Activated CD4-positive, alpha-beta T cell treated with anti-CD3 and anti-CD28 coated beads, Interleukin-2, amount 10 ng/mL, durations not matched to agents 7 days and 5 days (primary cell): ENCODE measurements at places on chromosomes 3 and 15. TPM values are rescaled to one million over a fixed set of nuclear protein-coding genes. Genes with fewer than 3 reads are reported as not detected.
A peak's percentile ranks its signal among the peaks of the same experiment; 100 is the strongest.

DNA sequence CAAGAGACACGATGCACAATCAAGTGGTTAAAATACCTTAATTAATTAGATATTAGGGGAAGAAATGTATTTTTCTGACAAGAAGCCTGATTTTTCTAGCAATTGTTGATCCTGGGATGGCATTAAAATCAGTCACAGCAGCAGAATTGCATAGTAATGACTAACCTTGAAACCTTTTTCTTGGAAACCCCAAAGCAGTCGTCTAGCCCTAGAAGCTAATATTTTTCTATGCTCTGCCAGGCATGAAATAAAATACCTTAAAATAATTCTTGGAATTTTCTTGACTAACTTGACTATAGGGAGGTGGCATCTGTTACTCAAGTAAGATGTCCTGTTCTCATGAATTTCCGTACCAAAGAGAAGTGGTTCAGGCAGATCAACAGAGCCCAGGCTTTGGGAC, 204.1 kb downstream of the THRB start:
- no peak for DNase-seq

Gene CNTN3
- total RNA-seq, result not detected

DNA sequence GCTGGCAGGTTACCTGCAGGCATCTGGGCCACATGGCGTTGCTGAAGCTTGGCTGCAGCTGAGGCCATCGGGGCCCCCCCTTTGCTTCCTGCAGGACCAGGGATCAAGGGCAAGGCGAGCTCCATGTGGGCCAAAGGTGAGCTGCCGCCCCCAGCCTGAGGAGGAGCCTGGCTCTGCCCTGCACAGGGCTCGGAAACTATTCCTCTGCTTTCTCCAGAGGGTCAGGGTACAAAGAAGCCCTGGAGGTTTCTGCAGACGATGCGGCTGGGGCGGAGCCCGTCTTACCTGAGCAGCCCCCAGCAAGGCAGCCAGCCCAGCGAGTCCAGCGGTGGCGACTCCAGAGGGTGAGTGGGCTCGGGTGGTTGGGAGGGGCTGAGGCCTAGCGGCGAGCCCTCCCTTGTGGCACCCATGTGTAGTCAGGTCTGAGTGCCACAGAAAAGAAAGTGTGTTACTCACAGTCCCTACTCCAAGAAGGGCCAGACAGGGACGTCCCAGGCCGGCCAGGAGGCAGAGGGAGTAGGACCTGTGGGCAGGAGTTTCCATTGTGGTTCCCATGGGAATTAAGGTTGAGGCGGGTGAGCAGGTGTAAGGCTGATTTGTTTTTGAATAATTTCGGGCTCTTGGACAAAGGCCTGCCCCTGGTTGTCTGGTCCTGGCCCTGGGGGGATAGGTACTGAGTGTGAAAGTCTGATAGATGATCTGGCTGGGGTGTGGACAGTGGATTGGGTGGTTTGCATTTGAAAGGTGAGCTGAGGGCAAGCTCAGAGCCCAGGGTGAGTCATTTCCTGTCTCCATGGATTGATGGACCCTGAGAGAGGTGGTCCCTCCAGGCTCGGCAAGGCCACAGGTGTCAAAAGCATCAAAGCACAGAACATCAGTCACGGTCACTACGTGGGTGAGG, 25.4 kb downstream of the CFAP100 start:
- DNase-seq, result no peak

Gene ATP8B4
- 6.8 TPM for total RNA-seq

Gene NUSAP1
- total RNA-seq, result 310 TPM

DNA sequence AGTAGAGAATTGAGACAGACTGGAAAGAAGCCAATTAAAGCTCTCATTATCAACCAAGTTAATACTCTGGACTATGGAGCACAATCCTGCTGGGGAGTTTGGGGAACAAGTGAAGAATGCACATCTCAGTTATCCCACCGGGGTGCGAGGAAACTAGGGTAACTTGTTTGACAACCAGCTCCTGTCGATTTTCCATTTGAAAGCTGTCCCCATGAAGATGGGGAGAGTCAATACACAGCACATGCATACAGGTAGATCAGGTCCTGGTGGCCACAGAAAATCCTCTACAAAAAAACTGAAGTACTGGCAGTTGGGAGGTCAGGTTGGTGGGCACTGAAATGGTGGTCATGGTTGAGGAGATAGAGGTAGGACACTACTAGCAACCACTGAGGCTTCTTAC, 25.7 kb upstream of the GRAMD1C start:
- no peak for DNase-seq

Gene EPHB3
- 0.22 TPM for total RNA-seq

DNA sequence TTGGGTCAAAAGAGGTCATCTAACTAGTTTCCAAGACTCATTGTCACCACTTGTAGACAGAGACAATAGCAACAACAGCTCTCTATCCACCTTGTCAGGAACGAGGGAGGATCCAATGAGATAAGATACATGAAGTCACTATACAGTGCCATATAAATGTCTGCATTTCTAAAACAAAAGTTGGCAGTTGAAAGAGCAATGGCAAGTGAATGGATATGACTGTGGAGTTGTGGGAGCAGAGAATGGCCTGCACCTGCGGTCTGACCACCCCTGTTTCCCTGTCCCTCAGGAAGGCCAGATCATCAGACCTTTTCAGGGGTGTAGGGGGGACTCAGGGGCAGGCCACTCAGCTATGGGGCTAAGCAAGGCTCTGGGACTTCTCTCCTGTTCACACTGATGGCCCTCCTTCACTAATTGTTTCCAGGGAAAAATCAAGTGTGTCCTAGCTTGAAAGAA, 40.7 kb upstream of the PSMD6 start:
- no peak for DNase-seq

DNA sequence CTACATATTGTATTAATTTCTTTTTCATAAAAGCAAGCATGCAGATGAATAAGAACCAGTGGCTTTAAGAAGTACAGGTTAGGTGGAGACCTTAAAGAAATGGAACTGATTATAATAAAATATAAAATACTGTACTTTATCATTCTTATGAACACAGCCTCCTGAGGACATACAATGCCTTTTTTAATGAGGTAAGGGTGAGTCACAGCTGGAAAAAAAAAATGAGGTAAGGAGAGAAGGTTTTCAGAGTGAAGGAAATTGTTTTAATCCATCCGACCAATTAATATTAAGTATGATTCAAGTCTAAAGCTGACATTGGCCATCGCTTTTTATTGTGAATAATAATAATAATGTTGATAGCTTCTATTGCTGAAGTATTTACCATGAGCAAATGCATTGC, 170.3 kb upstream of the SOX2 start:
- no peak for DNase-seq

DNA sequence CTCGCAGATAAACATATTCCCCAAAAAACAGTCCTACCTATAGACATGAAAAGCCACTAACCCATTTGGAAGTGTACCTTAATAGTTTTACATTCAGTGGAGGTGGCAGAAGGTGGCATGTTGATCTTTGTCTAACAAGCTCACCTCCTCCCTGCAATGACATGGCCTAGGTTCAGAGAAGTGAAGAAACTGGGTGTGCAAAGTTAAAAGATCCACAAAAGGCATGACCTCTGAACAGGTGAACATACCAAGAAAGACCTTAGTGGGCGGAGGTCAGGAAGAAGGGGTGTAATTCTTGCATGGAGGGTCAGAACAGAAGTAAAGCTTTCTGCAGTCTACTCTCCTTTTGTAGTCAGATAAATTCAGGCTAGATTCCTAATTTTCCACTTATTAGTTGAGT, 822 bp downstream of the MRPL3 start:
- no peak for DNase-seq

Gene CILP
- total RNA-seq, result 0.12 TPM

Gene U2SURP
- 111 TPM for total RNA-seq

Gene POC1A
- 26.9 TPM for total RNA-seq

- DNase-seq, result no peak
Observed at GRCh38 chr3:73661265-73661664, 36.5 kb upstream of the PDZRN3 start.

Gene LRTM1
- not detected for total RNA-seq

DNA sequence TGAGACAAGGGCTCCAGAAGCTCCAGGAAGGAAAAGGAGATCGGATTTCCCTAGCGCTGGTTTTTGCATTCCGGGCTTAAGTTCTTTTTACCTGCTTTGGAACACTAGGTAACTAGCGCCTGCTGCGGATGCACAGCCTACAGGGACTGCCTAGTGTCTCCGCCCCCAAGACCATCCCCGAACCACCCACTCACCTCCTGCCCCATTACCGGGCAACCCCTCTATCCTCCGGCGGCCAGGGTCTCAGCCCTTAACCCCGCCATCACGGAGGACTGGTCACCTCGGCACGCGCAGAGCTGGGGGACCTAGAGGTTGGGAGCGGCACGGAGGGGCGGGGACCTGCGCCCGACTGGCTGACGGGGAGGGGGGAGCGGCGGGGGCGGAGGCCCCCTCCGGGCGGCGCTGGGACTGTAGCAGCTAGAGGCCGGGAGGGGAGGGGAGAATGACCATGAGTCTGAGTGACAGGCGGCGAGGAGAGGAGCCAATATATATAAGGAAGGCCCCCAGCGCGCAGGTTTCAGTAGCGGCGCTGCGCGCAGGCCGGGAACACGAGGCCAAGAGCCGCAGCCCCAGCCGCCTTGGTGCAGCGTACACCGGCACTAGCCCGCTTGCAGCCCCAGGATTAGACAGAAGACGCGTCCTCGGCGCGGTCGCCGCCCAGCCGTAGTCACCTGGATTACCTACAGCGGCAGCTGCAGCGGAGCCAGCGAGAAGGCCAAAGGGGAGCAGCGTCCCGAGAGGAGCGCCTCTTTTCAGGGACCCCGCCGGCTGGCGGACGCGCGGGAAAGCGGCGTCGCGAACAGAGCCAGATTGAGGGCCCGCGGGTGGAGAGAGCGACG, at the start of gene DLL4:
Gene DLL4, plus strand, starts transcription at position 520 of the 839 bp plus-strand sequence. CDS start 329 bp downstream, outside the sequence.
- peak; percentile 51 for DNase-seq

DNA sequence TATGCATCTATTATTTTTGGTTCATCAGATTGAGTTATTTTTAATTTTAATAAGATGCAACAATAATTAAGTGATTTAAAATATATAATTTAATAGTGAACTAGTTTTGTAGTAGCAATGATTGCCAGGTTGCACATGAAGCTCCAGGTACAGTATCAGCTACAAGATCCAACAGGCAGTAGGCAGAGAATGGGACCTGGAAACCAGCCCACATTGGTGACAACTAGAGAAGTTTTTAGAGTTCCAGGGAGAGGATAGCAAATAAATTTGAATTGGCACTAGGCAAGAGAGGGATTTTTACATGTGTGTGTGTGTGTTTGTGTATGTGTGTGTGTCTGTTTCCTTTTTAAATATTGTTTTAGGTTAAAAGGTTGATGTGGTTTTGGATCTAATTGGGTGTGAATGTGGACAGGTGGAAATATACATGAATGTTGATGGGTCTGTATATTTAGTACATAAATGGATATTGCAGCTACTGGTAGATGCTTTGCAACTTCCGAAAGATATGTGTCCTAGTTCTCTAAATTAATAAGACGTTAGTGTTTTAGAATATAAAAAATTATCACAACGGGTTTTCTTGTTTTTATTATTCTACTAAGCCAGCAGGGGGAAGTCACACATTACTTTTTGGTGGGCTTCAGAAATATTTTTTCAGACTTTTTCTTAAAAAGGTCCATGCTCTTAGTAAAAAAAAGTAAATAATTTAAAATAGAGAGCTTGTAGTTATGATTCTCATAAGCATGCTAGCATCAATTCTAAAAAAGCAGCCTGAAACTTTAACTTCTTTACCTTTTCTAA, 110.1 kb upstream of the GBE1 start:
- DNase-seq, result no peak

DNA sequence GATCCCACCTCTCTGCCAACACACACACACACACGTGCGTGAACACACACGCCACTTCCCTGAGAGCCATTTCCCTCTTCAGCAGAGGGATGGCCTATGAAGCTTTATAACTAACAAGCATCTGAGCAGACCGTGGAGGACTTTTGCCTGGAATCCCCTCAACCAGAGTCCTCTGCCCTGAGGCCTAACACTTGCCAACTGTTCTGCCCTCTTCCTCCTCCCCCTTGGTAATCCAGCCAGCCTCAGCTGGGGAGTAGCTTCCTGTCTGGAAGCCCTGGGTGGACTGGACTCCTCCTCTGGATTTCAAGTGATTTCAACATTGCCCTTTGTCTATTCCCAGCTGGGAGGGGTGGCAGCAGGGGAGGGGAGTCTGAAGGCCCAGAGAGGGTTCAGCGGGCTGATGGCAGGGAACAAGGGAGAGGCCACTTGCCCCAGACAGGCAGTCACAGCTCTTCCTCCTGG, 68.4 kb upstream of the HACD2 start:
- DNase-seq, result no peak

DNA sequence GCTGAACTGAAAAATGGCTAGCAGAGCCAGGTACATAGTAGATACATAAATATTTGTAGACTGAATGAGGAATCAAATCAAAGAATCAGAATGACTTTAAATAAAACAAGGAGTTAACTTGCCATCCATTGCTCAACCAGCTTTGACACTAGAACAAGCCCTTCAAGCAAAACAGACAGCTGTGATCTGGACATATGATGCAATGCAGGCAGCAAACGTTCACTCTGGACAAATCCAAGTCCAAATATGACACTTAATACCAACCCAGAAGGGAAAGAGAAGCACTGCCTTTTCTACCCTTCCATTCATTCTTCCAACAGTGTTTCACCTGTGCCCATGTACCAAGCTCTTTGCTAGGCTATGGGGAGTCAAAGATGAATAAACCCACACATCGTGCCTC, 4.5 kb downstream of the THRB start:
- no peak for DNase-seq

Gene LRRC31
- total RNA-seq, result not detected
